Aorta (tissue), 5 donors: ENCODE measurements at places on chromosomes 2 and 18.

DNA sequence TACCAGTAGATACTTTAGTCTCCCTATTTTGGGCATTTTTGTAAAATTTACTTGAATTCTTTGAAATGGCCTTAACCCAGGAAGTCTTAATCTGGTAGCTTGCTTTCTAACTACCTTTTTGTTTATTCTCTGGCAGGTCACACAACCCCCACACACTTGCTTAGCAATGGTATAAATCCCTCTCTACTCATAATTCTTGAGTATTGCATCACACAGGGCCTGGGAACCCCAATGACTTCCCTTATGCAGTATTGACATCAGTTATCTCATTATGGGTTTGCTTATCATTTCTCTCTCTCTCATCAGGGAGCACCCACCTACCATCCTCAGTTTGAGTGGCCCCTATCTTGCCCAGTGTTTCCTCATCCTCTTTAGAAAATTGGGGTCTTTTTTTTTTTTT, 207.1 kb downstream of the KCNS3 start:
- DNase-seq = no peak

GRCh38 chr2:226790431-226790830, 9.2 kb downstream of the IRS1 start:
- DNase-seq = no peak

DNA sequence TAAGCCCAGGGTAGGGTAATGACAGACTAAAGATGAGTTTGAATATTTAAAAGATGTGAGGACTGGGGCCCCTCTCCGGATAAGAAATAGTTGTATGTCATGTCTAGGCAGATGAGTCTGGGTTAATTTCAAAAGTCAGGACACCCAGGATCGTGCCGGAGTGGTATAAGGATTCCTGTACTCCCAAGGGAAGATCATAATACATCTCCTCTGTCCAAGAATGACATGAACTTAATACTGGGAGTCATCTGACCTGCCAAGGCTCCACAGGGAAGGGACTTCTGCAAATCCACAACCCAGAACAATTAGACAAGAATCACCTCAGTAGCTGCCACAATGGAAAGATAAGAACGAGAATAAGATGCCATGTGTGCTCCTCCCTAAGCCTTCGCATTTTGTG, 17.1 kb downstream of the RPRM start:
- no peak for DNase-seq

DNA sequence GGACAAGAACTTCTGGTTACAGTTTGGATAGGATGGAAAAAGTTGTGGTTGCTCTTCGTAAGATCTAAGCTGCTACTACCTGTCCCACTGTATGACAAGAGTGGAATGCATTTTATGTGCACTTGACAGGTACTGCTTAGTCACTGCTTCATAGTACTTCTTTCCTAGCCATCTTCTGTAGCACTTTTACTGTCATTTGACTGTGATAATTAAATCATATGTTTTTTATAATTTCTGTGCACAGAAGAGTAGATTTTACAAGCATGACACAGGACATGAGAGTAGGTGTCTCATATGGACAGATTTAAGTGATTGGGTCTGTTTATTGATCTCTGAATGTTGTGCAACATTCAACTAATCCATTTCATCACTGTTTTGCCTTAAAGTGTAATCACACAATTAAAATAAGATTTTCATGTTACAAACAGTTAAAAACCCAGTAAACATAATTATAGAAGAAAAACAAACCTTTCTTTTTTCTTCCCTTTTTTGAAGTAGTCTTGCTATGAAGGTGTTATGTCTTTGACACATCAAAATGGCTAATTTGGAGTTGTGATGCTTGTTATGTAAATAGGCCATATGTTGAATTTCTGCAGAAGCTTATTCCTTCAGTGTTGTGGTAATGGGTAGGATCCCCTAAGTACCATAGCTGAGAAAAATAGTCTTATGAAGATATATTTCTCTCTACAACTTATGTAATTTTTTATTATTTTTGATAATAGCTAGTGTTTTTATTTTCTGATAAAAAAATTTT, 3.0 kb downstream of the SPATS2L start:
- DNase-seq = no peak

DNA sequence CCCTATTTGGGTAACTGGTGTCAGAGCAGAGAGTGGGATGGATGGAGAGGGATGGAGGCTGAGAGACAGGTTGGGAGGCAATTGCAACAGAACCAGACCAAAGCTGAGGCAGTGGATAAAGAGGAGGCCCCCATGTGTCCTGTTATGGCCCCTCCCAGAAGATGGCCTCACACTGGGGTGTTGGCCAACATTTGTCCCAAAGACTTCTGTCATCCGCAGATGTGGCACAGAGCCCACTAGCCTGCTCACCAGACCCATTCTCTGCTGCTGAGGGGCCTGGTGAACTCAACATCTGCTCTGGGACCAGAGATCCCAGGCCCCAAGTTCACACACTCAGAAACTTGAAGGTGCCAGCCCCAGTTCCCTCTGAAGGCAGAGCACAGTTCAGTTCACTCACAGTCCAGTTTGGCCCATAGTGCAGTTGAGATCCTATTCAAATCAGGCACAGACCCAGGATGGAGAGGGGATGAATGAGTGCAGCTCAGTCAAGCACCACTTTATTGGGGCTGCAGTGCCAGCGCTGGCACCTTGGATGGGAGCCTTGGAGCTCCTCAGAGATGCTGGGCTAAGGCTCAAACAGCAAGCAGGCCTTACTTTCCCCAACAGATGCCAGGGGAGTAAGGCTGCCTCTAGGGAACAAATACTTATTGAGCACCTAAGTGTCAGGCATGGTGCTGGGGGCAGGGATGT, 189.2 kb downstream of the ZBTB7C start:
- no peak for DNase-seq

DNA sequence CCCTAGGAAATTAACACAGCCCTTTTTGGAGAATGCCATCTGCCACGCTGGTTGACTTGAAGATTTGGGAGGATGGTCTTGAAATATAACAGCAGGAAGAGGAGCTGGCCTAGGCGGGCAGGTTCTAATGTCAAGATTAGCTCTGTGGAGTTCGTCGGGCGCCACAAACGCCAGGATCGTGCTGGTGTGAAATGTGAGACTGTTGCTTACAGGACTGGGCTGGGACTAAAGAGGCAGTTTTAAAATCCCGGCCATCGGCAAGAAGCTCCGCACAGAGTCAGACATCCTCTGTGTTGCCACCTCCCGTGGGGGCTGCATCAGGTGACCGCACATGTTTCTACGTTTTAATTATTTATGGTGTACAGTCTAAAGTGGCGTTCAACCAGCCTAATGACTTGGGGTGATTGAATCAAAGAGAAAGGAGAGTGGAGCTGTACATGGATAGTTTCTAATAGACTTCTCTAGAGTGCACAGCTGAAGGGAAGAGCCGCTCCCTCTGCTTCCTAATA, 99.4 kb upstream of the BCL11A start:
- no peak for DNase-seq

GRCh38 chr2:196131949-196132925, 39.1 kb downstream of the STK17B start:
- no peak for DNase-seq

- no peak for DNase-seq
Observed at GRCh38 chr2:17592731-17593409, 52.4 kb downstream of the VSNL1 start.

GRCh38 chr2:100765481-100765880, 54.5 kb upstream of the NPAS2 start:
- DNase-seq = no peak

- no peak for DNase-seq
Observed at GRCh38 chr18:30658306-30658705, 384.2 kb downstream of the DSC3 start.

DNA sequence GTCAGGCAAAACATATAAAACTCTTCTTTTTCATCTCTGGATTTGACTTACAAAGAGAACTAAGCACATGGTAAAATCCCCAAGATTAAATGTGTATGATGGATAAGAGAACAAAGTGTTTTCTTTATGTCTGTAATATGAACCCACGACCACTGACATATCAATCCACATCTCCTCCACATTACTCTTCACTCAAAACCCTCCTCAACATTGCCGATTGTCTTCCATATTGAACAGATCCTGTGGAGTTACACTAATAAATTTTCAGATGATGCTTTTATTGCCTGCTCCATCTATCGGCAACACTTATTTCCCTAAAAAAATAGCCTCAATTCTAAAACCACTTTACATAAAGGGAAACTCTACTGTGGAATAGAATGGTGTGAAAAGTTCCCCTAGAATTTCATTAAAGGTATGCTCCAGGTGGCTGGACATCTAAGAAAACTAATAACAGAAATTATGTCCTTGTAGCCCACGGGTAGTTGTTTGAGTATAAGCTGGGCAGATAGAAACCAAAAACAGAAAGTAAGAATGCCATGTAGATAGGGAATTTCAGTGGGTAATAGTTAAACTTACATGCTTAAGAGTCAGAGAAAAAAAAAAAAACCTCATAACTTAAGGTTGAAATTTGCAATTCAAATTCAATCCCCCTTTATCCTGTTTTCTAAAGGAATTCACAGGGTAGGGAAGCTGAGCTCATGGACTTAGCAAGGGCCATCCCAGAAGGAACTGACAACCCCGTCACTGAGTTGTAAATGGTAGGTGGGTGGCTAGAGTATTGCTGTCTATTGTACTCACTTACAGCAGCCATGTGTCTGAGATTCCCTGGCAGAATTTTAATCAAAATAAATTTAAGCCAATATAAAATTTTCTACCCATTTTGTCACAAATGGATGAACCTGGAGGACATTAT, 305.4 kb upstream of the LYPD1 start:
- no peak for DNase-seq

- DNase-seq = no peak
Observed at GRCh38 chr2:186558512-186559276, 31.2 kb upstream of the ITGAV start.

- peak; percentile 50 for DNase-seq
Observed at GRCh38 chr18:12376034-12376753, 833 bp downstream of the AFG3L2 start.

- no peak for DNase-seq
Observed at GRCh38 chr18:35888329-35888728, 84.2 kb upstream of the RMP24 start.

DNA sequence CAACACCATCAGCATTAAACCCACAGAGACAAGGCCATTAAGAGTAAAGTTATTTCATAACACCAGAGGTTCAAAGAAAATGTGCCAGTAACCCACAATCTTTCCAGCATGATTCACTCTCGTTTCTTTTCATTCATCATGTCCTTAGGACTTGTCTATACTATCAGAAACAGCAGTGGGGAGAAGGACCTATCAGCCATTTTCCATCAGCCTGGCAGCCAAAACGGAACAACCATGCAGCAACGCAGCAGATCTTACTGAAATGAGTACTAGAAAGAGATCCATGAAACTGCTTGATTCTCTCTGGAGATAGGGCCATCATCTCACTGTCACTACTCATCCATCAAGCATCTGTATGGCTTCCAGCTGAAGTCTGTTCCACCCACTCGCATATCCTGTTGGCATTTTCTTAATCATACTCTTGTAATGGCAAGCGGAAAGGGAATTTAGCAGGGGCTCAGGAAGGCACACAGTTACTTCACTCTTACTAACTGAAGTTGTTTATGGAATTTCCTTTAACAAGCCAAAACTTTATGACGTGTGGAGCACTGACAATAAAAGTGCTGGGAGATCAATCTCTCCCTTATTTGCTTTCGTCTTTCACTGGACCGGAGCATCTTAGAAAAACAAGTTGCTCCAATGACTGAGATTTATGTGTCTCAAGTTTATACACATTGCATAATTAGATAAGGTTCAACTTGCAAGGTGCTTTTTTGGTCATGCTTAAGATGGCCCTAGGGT, 69.7 kb downstream of the EPHA4 start:
- no peak for DNase-seq

DNA sequence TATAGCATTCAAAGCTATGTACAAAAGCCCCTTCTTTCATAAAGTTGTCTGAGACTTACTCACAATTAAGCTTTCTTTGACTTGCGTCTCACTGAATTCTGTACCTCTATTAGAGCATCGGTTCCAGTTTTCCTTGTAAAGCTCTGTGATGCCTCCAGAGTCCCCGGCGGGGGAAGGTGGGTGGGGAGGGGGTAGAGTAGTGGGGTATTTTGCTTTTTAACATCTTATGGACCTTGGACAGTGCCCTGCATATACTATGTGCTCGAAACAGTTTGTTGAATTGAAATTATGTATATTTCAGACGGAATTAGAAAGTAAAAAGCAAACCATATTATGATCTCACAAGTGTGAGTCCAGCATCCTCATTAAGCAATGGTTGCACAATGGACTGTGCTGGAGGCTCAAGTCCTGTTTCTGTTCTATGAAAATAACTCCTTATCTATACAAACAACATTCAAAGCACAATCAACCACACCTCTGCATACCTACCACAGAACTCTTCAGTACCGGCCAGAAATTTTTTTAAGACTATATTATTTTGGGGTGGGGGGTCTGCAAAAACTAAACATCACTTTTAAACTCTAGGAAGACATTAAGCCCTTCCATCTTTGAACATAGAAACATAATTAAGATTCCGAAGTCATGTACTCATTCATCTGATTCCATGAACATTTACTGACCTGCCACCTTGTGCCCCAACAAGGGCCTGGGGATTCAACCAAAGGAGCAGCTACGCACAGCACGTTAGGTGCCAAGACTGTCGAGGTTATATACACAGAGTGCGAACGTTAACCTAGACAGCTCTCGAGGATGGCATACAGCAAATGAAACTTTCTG, 908 bp downstream of the STAT1 start:
- no peak for DNase-seq

- DNase-seq = no peak
Observed at GRCh38 chr2:29841386-29842004, 79.9 kb downstream of the ALK start.

- no peak for DNase-seq
Observed at GRCh38 chr18:70423988-70424387, 135.1 kb downstream of the SOCS6 start.

DNA sequence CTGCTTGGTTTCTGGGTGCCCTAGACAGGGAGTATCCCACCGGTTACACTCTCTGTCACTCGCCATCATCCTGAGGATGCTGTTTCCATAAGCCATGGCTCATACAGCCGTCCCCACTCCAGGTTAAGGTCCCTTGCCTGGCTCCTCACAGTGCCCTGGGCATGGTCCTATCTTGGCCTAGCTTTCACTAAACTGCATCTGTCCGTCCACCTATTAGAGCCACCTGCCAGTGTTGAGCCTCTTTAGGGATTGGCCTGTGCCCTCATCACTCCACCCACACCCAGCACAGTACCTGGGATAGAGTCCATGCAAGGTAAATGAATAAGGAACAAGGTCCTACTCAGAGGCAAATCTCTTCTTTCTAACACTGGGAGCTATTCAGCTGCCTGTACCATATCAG, 320.1 kb downstream of the GBX2 start:
- DNase-seq = no peak

DNA sequence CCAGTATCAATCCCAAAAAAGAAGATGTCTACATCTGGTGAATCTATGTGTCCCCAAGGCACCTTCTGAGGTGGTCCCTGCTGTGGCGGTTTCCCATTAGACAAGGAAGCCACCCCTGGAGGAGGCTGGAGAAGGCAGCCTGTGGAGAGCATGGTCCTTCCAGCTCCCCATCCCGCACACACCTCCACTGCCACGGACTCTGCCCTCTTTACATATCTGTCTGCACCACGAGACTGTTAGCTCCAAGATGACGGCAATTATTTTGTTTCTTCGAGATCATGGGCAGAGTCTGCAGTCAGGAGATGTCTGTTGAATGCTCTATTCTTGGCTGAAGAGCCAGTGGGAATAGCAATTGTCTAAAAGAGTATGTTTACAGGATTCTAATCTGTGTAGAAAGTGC, 132.0 kb downstream of the OSR1 start:
- DNase-seq = no peak
